ENCODE measurements at places on chromosomes 16 and 17.
A peak's percentile ranks its signal among the peaks of the same experiment; 100 is the strongest.

DNA sequence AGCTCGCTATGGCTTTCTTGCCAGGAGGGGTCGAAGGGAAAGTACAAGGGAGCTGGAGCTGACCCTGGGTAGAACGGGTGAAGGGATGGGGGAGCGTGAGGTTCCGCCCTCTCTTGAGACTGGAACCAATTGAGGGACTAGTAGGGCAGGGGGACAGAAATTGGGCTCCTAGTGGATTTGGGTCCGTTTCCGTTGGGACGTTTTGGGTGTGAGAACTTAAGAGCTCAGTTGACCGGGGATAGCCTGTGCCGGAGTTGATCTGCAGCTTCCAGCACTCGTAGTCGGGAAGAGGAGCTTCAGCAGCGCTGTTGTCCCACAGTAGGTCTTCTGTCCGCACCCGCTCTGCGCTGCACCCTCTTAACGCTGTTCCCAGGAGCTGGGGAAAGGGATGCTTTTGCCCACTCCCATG lies 481 bp downstream of the CNTROB start:
- DNase-seq: peak; percentile 71

- DNase-seq: no peak
These were observed 62.8 kb downstream of the GRB7 start for GRCh38 chr17:39800540-39800939.

DNA sequence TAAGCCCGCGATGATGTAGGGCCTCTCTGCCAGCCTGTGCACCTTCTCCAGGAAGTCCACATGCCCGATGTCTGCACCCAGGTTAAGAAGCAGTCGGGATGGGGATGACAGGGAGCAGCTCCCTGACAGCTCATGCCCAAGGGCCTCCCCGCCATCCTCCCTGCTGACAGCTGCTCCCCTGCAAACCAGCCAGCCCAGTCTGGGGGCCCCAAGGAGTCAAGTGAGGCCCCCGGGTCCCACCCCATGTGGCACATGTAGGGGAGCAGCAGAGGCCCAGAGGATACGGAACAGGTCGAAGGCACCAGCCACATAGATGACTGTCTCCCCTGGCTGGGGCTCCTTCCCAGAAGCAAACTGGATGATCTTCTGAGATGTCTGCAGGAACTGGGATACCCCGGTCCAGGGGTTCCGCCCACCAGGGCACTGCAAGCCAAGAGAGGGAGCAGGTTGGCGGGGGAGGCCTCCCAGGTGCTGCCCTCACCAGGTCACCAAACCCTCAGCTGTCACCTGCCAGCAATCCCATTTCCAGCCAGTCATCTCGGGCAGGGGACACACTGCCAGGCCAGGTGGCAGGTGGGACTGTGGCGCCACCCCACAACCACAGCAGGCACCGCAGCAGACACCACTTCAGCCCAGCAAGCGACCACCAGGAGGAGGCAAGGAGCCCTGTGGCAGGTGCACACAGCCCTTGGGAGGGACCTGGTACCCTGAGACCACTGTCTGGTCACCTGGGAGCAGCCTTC lies 4.6 kb downstream of the PCYT2 start:
- DNase-seq: no peak

GRCh38 chr17:58005031-58005727 lies 1.9 kb downstream of the SRSF1 start:
- no peak for DNase-seq

- no peak for DNase-seq
These were observed 6.3 kb downstream of the ANKRD11 start for GRCh38 chr16:89484041-89484501.

GRCh38 chr17:81586096-81586495 lies 33.9 kb upstream of the FAAP100 start:
- no peak for DNase-seq

Data from NCI-H510A treated with DMSO at 0.1 percent for 48 hours (cell line).